ENCODE measurements at places on chromosomes 2 and 18. TPM values are rescaled to one million over a fixed set of nuclear protein-coding genes. Genes with fewer than 3 reads are reported as not detected.

BMP10 gene
- not detected for total RNA-seq

ERCC3 gene
- 41.2 TPM for total RNA-seq

ELOA2 gene
- not detected for total RNA-seq

AGXT gene
- total RNA-seq: not detected

ACMSD gene
- not detected for total RNA-seq

ERICH2 gene
- not detected for total RNA-seq

CTAGE1 gene
- total RNA-seq: not detected

PDE1A gene
- total RNA-seq: 0.17 TPM

BMPR2 gene
- 11.8 TPM for total RNA-seq
